Fibroblast of gingiva (primary cell): ENCODE measurements at places on chromosomes 7 and 10.

DNA sequence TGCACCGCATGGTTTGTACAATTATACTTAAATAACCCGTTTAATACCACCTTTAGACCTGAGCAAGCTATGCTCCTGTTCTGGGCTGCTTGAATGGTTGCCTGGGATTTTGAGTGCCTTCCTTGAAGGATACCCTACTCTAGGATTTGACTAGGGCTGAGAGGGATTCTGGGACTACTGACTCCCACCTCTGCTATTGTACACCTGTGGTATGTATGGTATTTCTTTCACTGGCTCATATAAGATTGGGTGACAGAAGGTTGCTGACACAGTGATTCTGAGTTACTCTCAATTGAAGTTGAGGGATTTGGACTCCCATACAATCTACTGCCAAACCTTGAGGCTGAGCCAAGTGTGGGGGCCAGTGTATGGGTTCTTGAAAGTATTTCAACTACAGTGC lies 494.4 kb upstream of the SEMA3D start:
- DNase-seq, result no peak

DNA sequence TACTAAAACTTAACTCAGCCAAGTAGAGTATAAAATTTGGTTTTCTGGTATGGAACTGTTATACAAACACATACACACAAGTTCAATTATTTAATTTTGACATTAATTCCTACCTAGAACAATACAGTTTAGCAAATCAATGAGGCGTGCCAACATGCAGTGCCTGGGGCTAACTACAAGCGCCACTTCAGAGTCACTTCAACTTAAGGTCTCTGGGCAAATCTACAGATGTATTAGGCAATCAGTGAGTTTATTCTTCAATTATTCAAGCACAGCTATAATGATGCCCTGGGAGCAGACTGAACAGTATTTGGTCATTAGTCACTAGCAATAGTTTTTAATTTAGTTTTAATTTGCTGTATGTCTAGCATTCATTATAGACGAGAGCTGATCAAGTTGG lies 51.6 kb downstream of the HIBADH start:
- DNase-seq, result peak; percentile 87

DNA sequence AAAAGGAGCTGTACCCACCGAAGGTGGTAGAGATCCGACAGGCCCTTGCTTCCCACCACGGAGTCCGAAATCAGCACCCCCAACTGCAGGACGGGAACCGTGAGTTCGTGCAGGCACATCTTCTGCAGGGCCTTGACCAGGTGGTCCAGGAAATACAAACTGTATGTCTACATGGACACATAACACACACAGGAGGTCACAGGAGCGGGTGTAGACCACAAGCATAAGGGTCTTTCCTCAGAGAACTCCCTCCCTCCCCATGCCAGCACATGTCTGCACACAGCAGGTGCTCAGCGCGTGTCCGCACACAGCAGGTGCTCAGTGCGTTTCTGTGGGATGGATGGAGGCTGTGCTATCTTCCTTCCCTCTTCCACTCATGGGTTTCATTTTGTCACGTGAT lies 69.7 kb downstream of the CFAP46 start:
- DNase-seq, result no peak

- peak; percentile 99 for DNase-seq
Observed at GRCh38 chr10:79070606-79071395, 2.0 kb downstream of the ZMIZ1 start.

DNA sequence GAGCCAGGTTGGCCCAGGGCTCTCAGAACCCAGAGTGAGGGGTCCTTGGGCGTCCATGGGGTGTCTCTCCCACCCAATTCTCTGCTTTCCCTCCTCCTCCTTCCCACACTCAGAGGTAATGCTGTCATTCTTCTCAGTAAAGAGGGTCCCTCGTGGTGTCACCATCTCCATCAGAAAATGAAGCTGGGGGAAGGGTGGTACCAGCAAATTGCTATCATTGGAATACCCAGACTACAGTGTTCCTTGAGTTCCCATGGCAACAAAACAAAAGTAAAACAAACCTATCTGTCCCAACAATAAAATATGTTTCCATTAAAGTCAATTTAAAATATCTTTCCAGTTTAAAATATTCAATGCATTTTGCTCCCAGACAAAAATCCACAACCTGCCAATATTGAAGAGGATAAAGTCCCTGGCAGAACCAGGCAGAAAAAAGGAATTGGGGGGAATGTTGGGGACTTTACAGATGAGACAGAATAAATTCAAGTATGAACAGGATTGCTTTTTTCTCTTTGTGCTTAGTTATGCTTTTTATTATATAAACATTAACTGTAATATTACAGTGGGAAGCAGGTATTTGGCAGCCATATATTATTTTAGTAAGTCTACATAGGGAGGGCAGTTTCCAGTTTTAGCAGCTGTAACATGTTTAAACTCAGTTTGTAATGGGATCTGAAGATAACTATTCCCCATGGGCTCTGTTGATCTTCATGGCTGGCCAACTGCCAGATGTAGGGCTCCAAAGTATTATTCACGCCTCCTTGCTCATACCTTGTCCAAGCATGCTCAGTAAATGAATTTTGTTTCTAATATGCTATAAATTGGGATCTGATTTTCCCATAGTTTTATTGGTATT lies 182.1 kb downstream of the ARID5B start:
- peak; percentile 59 for DNase-seq

DNA sequence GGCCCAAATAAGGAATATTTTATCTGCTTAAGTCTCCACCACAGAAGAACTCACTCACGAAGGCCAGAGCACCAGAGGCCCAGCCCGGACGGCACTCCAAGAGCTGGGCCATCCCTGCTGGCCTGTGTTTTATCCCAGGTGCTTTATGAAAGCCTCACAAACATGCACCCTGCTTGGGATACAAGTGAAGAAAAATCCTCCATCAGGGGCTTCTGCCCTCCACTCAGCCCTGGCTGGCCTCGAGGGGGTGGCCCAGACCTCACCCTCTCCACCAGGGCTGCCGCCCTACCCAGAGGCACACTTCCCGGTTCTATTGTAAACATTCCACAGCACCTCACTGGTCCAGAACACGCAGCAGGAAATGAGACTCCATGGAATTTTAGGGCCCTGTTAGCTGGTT lies 19.8 kb upstream of the DNAAF5 start:
- DNase-seq, result no peak

DNA sequence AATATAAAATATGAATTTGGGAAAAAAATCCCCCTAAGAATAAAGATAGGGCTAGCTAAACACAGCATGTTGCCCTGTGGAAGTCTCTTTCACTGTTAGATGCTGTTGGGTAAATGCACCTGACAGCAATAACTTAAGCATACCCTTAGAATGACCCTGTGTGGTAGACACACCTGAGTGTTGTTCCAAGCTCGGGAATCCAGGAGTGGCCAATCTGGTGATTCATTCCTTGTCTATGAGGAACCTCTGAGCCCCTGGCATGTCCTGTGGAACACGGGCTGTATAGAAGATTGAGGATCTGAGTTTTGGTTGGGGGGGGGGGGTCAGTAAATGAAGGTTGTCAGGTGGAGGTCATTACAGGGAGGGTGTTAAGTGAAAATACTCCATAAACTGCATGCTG lies 730.0 kb upstream of the IGFBP3 start:
- DNase-seq, result no peak

- no peak for DNase-seq
Observed at GRCh38 chr10:107164992-107165391, 486 bp upstream of the SORCS1 start.

DNA sequence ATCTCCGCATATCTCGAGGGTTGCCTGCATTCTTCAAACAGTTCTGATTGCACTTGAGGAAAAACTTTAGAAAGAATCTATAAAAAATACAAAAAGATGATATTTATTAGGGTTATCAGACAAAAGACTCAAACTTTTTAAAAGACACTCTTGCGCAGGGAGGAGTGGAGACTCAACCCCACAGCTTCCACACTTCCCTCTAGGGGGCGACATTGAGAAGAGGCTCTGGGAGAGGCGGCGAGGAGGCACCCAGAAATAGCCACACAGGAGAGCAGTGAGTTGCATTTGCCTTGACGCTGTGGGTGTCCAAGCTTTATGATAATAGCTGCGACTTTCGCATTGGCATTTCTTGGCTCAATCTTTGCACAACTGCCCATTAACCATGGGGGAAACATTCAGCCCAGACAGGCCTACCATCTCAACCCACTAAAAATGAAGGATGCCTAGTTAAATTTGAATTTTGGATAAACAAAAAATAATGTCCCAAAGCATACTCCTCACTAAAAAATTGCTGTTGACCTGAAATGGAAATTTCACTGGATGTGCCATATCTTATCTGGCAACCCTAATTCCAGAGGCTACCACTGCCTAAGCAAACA lies 86.2 kb downstream of the EBF3 start:
- no peak for DNase-seq

- DNase-seq, result no peak
Observed at GRCh38 chr10:123703195-123703790, 37.1 kb downstream of the GPR26 start.

GRCh38 chr7:23246555-23246954 lies at the start of gene GPNMB:
Gene GPNMB, plus strand, starts transcription at chr7:23246775. Its CDS starts 83 bp downstream, at chr7:23246858.
- DNase-seq, result peak; percentile 96

DNA sequence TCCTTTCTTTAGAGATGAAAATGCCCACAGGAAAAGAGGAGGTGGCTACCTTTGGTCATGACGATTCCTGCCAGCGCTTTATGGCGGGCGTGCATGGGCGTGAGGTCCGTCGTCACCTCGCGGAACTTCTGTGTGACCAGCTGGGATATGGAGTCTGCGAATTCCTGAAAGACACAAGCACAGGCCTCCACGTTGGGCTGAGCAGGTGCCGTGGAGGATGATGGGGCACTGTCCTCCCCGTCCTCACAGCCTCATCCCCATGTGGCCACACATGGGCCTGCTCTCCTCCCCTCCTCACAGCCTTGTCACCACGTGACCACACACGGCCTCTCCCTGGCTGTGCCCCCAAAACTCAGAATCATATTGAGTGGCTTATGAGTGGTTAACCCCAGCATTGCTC lies 214.7 kb downstream of the WDR37 start:
- no peak for DNase-seq

DNA sequence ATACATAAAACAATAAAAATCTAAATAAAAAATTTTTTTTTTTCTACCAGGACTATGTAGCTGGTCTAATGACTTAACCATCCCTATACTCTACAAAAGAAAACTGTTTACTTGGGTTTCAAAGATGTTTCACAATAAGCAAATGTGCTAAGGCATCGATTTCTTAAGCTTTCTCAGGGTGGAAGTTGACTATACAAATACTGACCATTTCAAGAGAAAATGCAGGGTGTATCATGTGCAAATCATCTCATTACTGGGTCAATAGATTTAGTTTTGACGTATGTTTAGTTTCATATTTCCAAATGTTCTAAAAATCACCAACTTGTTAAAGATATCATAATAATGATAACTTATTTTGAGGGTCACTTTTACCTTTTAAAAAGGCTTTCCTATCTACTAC lies 7.5 kb downstream of the NRP1 start:
- DNase-seq, result peak; percentile 70

GRCh38 chr10:17607603-17608332 lies 9.4 kb downstream of the HACD1 start:
- peak; percentile 45 for DNase-seq

DNA sequence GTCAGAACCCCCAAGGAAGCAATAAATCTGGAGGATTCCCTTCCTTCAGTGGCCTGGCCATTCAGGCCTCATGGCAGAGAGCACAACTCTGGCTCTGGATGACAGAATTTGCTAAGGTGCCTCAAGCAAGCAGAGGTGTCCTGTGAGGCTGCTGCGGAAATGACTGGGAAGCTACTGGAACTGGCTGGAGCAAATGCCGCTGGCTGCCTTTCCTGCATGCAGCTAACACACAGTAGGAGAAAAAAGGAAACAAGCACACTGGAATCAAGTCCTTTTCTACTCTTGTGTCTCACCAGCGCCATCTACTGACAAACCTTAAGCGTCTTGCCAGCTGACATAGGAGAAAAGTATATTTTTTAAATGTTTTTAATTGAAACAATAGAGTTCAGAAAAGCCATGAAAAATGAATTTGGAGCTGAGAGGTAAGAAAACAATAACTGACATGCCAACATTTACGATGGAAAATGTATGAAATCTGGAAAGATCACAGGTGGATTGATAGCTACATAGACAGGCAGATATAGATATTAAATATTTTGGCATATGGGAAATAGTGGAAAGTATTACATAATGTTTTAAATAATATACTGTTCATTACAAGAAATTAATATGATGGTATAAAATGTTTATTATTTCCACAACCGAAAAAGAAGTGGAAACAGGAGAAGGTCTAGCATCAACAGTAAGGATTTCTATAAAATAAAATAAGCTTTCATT lies 951.6 kb downstream of the ANKRD7 start:
- DNase-seq, result peak; percentile 60

DNA sequence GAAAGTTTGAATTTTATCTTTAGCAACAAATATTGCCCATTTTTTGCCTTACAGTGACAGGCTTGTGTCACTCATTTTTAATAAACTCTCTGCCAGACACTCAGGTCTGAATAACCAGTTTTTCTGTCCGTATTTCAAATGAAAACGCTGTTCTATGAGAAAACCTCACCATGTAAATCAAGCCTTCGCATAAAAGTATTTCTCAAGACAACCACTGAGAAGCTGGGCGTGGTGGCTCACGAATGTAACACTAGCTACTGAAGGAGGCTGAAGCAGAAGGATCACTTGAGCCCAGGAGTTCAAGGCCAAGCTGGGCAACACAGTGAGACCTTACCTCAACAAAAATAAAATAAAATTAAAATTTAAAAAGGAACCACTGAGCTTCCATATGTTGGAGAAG lies 339.3 kb downstream of the PARD3 start:
- no peak for DNase-seq

- no peak for DNase-seq
Observed at GRCh38 chr7:44599222-44599621, 7.2 kb upstream of the OGDH start.

DNA sequence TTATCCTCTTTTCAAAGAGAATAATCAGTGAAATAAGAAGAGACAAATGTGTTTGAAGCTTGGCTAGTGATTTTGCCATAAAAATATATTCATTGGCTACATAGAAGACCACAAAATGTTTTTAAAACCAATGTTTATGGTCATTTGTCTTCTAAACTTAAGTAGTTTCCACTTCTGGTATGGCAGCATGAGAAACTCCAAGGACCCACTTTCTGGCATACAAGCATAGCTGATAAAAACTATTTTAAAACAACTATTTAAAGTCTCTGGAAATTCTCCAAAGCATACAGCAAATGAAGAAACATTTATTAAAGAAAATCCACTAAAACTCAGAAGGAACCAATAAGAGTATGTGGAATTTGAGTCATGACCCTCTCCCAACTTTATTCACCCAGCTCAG lies 89.2 kb upstream of the TOMM7 start:
- DNase-seq, result no peak

DNA sequence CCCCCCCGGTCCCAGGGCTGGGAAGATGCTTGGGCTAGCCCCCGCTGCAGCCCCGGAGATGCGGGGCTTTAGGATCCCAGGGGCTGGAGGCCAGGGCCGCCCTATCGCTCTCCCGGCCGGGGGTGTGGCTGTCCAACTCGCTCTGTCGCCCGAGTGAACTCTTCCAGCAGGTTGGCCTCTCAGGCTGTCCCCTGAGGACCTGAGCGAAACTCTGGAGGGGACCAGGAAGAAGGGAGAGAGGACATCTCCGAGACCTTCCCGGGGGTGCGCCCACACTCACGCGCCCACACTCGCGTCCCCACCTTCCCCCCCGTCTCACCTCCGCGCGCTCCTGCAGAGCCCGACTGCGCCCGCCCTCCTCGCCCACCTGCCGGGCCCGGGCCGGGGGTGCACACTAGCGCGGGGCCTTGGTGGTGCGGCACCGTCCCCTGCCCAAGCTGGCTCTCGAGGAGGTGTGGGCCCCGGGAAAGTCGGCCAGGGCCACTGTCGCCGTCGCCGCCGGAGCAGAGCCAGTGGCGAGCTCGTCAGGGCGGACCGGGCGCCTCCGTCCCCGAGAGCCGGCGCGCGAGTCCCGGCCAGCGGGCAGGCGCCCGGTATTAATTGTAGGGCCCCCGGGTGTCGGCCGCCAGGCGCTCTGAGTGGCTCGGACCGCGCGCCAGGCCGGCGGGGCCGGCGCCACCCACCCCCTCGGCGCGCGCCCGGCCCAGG lies 101.7 kb upstream of the SVIL start:
- DNase-seq, result peak; percentile 56
